ENCODE measurements at places on chromosomes 16 and 17. TPM values are rescaled to one million over a fixed set of nuclear protein-coding genes. Genes with fewer than 3 reads are reported as not detected.

DNA sequence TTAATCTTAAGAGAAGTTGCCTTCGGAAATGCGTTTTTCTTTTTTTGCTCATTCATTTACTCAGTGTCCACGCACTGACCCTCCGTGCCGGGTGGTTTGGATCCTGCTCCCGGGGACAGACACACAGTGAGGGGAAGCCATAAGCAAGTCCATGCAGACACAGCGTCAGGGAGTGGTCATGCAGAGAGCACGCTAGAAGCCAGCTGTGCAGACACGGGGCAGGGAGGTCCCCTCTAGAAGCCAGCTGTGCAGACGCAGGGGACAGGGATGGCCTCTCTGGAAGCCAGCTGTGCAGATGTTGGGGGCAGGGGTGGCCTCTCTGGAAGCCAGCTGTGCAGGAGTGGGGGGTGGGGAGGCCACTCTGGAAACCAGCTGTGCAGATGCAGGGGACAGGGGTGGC, 4.8 kb downstream of the GAA start:
- DNase-seq, result no peak

Gene CA10
- not detected for total RNA-seq

Gene TUBB3
- 463 TPM for total RNA-seq

Gene DECR2
- total RNA-seq, result 18.8 TPM

All from LHCN-M2 (cell line).